ENCODE measurements at places on chromosomes 3 and 15.

GRCh38 chr3:44927371-44927770, 48.6 kb downstream of the ZDHHC3 start:
- DNase-seq = no peak

DNA sequence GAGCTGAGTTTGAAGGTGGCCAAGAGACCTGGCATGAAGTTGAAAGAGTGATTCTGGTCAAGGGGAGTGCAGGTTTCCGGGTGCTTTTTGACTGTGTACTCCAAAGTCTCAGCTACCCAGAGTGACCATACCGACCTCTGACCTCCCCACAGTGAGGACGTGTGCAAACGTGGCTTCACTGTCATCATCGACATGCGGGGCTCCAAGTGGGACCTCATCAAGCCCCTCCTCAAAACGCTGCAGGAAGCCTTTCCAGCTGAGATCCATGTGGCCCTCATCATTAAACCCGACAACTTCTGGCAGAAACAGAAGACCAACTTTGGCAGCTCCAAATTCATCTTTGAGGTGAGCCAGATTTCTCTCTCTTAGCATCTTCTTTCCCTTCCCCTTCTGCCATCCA, 272.4 kb upstream of the ROPN1 start:
- no peak for DNase-seq

GRCh38 chr15:70508561-70509281, 254.6 kb downstream of the UACA start:
- DNase-seq = no peak

DNA sequence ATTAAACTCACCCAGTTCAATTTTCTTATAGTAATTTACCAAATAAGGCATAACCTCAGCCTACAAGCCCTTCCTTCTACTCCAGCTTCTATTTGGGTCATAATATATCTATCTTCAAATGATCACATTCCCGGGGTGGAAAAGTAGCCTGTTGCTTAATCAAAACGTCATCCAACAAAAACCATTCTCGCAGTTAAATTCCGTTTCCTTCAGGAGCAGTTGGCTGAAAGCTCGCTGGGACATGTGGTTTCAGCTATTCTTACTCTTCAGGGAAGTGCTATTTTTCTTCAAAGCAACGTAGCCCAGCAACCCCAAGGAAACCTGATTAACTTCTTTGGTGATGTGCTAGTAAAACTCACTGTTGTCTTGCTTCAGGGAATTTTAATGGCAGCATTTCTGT, 59.6 kb downstream of the MAGI1 start:
- no peak for DNase-seq

DNA sequence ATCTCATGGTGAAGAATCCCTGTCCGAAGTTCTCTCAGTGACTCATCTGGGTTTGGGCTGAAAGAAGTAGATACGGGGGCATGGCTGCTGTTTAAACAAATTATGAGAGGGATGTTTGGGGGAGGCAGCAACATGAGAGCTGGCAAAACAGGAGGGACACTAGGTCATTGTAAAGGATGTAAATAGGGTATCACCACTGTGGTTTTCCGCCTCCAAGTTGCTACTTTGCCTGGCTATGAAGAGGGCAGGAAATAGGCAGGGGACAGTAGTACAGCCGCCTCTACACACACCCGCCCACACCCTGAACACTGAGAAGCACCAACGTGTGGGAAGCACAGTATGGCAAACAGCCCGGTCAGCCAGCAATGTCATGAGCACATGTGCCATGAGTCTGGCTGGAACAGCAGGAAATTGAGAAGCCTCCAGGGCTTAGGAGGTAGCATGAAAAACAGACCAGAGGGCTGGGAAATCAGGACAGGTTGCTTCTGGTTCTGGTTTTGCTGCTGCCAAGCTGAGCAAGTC, 17.1 kb downstream of the HEXA start:
- DNase-seq = peak; percentile 27

DNA sequence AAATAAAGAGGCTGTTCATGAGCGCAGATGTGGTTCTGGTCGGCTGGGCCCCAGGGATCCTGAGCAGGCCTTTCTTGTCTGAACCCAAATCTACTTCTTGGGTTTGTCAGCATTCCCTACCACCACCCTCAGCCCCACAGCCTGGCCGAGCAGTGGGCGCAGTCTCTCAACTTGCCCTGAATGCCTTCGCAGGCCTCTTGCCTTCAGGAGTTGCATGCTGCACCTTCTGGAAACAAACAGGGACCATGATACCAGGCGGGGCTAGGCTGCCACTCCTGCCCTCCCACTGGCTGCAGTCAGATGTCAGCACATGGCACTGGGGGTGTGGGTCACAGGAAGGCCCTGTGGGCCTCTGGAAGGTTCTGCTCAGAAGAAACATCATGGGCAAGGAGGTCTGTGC, 13.2 kb upstream of the C15orf39 start:
- no peak for DNase-seq

DNA sequence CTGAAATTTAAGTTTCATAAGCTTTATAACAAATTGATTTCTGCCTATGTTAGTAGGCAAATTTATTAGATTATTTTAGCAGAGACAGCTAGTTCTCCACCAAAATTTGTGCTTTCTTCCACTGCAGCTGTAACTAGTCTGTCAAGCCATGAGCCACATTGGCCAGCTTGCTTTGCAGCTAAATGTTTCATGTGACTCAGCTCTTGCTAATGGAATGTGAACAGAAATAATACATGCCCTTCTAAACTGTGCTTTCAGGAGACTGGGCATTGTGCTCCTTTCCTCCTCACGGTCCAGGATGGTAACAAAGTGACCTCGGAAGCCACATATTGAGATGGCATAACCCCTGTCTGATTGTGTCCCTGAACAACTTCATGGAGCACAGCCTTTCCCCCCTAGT, 51.3 kb upstream of the KPNA4 start:
- no peak for DNase-seq

DNA sequence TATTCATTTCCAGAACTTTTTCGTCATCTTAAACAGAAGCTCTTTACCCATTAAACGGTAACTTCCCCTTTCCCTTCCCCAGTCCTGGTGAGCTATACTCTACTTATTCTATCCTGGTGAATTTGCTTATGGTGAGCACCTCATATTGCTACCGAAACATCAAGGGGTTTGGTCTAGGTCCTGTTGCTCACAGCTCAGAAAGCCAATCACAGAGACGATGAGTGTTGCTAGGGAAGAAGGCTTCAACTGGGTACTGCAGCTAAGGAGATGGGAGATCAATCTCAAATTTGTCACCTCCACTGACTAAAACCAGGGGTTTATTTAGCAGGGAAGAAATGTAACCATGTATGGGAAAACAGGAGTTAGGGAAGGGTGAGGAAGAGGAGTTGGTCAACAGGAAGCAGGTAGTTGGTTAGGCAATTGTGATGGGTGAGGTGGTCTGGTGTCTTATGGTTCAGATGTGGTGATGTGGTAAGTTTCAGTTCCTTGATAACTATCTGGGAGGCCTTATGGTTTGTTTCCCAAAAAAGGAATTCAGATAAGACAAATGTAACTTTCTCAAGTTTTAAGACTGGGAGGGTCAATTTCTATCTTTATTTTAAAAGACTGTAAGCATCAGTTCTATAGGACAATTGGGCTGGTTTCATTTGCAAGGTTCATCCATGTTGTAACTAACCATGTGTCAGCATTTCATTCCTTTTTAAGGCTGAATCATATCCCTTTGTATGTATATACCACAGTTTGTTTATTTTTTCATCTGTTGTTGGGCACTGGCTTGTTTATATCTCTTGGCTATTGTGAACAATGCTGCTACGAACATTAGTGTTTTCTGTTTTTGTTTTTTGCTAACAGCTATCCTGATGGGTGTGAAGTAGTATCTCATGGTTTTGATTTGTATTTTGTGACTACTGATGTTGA, 24.3 kb downstream of the ARHGAP11B start:
- no peak for DNase-seq

DNA sequence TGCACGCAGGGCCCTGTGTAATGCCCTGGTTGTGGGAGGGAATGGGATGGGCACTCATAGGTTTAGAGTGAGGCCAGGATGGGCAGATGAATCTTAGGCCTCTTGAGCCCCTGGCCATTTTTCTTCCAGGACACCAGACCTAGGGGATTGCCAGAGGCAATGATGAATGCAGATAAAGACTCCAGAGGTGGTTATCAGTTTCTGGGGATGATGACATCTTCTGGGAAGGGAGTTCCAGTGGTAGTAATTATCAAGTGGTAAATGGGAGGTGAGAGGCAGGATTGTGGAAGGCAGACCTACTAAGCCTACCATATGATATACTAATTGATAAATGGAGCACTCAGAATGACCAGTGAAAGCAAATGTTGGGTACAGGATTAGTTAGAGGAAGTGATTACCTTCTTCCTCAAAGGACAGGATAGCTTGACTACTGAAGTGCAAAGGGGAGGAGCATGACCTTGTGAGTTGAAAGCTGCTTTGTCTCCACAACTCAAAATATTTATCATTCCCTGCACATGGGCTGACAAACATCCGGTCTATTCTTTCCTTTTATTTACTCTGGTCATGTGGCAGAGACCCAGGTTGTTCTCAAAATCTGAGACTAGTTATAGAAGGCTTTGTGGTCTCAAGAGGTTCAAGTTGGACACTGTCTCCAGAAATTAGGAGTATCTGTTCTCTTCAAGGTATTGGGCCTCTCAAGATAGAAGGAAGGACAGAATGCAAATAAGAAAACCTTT, 10.2 kb upstream of the MAPK6 start:
- DNase-seq = no peak

DNA sequence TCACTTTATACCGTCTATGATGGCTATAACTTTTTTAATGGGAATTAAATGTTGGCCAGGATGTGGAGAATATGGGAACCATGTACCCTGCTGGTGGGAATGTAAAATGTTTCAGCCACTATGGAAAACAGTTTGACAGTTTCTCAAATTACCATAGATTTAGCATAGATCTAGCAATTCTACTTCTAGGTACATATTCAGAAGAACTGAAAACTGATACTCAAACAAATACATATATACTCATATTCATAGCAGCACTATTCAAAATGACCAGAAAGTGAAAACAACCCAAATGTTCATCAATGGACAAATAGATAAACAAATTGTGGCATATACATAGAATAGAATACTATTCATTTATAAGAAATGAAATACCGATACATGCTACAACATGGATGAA, 539.4 kb downstream of the IGSF11 start:
- DNase-seq = no peak

- DNase-seq = no peak
Measured at GRCh38 chr3:167125612-167126407, 254.3 kb downstream of the ZBBX start.

DNA sequence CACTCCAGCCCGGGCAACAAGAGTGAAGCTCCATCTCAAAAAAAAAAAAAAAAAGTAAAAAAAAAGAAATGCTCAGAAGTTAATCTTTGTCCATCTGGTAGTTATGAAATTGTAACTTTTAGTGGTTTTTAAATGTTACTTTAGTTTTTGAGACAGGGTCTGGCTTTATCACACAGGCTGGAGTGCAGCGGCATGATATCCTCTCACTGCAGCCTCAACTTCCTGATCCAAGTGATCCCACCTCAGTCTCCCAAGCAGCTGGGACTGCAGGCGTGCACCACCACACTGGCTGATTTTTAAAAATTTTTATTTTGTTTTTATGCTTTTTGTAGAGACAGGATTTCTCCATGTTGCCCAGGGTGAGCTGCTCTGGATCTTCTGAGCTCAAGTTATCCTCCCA, 1.3 kb downstream of the RNU5B-1 start:
- no peak for DNase-seq

GRCh38 chr15:78509726-78510312, 2.4 kb downstream of the HYKK start:
- no peak for DNase-seq

GRCh38 chr3:112472691-112473090, 26.6 kb downstream of the BTLA start:
- DNase-seq = no peak

DNA sequence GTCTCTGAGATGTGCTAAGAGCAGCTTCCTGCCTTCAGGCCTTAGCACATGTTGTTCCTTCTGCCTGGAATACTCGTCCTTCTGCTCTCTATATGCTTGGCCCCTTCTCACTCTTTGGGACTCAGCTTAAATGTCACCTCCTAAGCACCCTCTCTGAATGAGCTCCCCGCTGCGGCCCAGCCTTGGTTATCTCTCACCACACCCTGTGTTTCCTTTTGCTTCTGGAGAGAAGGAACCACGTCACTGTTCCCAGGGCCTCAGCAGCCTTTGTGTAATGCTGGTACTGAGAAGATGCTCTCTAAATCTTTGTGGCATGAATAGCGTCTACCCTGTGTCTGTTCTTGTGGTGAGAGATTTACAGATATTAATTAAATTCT, 2.2 kb downstream of the FAH start:
- DNase-seq = no peak

GRCh38 chr15:57643826-57644225, 52.1 kb downstream of the MYZAP start:
- no peak for DNase-seq

- no peak for DNase-seq
Measured at GRCh38 chr15:62291262-62291661, 126.2 kb upstream of the C2CD4B start.

GRCh38 chr3:106825962-106826605, 551.2 kb upstream of the CCDC54 start:
- no peak for DNase-seq

DNA sequence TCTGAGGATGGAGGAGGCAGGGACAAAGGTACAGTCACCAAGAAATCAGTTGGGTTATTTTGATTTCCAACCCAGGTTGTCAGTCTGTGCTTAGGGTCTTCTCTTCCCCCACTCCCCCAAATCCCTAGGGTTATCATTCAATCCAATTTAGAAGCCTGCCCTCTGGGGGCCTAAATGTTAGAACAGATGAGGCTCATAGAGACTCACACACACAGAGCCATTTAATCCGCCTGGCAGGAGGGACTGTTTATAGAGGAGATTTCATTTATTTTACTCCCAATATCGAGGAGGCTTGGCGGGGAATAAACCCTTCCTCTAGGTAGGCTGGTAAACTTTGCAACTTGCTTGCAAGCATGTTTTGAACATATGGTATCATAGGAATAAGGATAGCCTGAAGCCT, 52.8 kb downstream of the RHCG start:
- no peak for DNase-seq

DNA sequence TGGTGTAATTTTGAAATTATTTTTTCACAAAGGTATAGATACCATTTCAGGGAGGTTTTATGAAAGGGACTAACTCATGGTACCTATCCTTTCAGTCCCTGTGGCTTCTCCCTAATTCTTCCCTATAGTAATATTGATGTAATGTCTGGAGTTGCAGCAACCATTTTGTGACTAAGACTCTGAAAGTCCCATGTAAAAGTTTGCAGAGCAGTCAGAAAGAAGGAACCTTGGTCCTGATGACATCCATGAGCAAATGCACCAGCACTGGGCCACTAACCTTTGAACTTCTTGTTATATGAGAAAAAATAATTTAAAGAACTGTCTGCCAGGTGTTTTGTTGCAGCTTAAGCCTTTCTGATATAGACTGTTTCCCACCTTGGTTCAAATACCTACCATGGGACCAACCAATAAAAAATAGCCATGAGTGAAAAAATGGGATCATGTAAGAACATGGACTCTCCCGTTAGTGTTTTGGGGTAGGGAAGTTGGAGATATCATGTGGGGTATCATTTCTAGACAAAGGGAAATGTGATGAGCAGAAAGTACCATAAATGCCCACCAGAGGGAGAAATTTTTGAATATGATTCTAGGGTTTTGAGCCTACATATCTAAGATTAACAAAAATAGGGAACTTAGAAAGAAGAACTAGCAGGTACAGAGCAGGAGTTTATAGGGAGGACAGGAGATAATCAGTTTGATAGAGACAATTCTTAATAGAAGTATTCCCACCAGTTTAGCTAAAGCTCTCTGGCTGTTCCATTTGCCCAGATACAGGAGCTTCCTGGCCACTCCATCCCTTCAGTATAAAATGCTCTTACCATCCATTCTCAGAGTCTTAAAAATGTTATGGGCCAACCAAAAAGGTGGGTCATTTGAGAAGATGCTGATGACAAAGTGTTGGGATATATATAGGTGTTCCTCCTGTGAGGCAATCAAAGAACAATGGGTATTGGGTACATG, 3.4 kb upstream of the CPOX start:
- no peak for DNase-seq
